ENCODE measurements at places on chromosomes 7 and 10. TPM values are rescaled to one million over a fixed set of nuclear protein-coding genes. Genes with fewer than 3 reads are reported as not detected.

AKR1B15 gene
- total RNA-seq: not detected

HOXA2 gene
- not detected for total RNA-seq

VPS50 gene
- total RNA-seq: 17.0 TPM

DNA sequence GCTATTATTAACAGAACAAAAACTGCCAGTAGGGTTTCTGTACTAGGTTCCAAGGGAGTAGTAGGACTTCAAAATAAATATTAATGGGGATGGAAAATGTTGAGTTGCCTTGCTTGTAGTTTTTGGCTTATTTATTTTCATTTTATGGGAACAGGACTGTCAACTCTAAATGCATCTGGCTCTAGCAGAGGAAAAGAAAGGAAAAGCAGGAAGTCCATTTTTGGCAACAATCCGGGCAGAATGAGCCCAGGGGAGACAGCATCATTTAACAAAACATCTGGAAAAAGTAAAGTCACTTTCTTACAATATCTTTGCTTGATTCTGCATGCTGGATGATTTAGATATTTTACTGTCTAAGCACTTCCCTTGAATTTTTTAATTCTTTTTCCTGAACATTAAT is 69.4 kb downstream of the NOC3L start:
- no peak for DNase-seq
- no peak overlapping the region for H3K27ac ChIP-seq
- no peaks in the 10 kb centered on the region for H3K36me3 ChIP-seq
- no peak overlapping the region for H3K4me3 ChIP-seq
- H3K4me1 ChIP-seq: peaks cover 6% of the 10 kb centered on the region

GRCh38 chr10:51188866-51189265 is 114.6 kb downstream of the PRKG1 start:
- DNase-seq: no peak
- no peaks in the 10 kb centered on the region for H3K4me1 ChIP-seq
- no peak overlapping the region for H3K4me3 ChIP-seq
- no peaks in the 10 kb centered on the region for H3K36me3 ChIP-seq
- H3K27me3 ChIP-seq: no peaks in the 10 kb centered on the region
- H3K27ac ChIP-seq: no peak overlapping the region

GRCh38 chr10:33783078-33783477 is 448.6 kb upstream of the NRP1 start:
- no peaks in the 10 kb centered on the region for H3K4me1 ChIP-seq
- no peak for DNase-seq
- no peaks in the 10 kb centered on the region for H3K36me3 ChIP-seq
- no peak overlapping the region for H3K4me3 ChIP-seq

DNA sequence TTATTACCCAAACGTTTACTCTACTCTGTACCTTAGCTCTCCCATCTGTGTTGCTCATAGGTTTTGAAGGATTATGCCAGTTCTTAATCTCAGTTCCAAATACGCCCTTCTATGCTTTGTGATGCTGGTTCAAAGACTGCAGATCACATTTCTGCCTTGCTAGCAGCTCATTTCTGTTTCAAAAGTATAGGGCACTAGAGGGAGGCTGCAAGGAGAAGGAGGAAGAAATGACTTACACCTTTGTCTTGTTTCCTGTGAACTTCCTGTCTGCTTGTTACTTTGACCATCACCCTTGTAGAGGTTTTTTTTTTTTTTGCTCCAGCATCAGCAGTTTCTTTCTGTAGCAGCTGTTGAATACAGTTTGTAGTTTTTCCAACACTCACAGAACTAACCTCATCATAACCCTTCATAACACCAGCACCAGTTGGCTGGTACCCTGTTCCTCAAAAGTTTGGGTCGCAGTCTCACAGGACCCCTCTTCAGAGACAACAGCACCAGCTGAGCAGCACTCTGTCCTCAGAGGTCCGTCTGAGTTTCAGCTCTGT is 16.5 kb downstream of the SLK start:
- DNase-seq: peak; percentile 22
- H3K27ac ChIP-seq: peak overlapping the region; percentile 74
- H3K4me3 ChIP-seq: peak overlapping the region; percentile 51
- peaks cover 54% of the 10 kb centered on the region for H3K4me1 ChIP-seq
- no peaks in the 10 kb centered on the region for H3K27me3 ChIP-seq
